ENCODE measurements at places on chromosomes 2 and 18.

- DNase-seq: no peak
Measured at GRCh38 chr2:233853353-233853752, 982 bp downstream of the HJURP start.

GRCh38 chr2:57990118-57990725, 56.4 kb upstream of the VRK2 start:
- DNase-seq: no peak

DNA sequence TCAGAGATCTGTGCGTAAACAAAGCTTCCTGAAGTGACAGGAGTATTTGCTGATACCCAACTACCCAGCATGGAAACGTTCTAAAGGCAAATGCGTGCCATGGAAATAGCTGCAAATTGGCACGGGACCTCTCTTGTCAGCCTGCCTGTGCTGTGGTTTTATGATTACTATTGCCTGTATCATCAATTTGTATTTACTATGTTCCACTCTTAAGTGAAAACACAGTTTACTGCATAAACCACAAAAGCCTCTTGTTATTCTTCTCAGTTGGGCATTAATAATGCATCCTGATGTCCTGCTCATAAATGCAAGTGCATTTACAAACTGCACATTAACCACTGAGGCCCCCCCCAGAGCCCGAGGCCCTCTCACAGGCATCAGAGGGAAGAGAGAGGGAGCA, 196.6 kb upstream of the SLC35G4 start:
- DNase-seq: no peak

DNA sequence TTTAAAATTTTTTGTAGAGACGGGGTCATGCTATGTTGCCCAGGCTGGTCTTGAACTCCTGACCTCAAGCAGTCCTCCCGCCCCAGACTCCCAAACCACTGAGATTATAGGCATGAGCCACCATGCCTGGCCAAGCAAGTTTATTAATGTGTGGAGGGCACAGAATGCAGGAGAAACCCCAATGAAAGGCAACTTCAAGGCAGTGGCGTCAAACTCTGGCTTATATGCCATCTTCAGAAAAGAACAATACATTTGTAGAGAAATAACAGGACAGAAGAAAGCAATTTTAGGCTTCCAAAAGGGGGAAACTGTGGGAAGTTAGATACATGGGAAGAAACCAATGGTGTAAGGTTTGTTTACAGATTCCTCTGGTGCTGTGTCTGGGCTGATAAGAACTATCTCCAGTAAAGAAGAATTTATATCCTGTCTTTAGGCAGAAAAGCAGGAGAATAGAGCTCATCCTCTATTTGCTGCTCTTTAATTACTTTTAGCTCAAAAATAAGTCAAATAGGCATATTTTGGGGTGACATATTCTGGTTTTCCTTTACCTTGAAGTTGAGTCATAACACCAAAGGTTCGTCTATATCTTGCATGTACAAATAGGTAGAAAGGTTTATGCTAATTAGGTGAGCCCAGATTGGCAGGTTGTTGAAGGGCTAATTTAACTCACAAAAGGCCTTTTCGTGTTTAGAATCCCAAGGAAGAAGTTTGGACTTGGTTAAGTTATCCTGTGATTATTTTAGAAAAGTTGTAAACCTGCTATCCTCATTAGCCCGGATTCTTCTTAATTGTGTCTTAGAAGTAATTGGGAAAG, 26.0 kb upstream of the TMEM214 start:
- no peak for DNase-seq

GRCh38 chr2:134372141-134372540, 118.3 kb downstream of the MGAT5 start:
- DNase-seq: no peak

DNA sequence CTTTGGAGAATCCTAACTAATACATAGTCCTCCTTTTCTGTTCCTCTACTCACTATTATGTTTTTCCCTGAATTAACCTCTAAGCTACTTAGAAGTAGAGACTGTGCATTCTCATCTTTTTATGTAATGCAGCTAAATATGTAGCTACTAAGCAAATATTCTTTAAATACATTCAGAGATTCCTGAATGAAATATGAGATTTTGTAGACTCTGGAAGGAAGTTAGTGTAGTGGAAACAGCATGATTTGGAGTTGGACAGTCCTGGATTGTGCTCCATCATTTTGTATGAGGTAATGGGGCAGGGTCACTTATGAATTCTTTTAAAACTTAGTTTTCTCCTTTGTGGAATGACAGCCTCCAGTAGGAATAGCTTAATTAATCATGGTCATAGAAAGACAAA, 24.7 kb upstream of the NT5C1B start:
- no peak for DNase-seq

- no peak for DNase-seq
Measured at GRCh38 chr2:190320696-190321095, 1.1 kb upstream of the HIBCH start.

DNA sequence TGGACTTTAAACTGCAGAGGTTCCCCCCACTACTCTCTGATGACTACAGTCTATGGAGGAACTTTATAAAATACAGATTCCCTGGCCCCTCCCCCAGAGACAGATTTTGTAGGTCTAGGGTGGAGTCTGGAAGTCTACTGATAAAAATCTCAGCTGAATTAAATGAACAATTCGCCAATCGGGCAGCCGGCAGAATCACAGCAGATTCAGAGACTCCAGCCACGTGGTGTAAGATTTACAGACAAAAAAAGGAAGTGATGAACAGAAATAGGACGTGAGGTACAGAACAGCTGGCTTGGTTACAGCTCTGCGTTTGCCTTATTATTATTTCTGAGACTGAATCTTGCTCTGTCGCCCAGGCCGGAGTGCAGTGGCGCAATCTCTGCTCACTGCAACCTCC, 21.4 kb upstream of the MTA3 start:
- DNase-seq: no peak

DNA sequence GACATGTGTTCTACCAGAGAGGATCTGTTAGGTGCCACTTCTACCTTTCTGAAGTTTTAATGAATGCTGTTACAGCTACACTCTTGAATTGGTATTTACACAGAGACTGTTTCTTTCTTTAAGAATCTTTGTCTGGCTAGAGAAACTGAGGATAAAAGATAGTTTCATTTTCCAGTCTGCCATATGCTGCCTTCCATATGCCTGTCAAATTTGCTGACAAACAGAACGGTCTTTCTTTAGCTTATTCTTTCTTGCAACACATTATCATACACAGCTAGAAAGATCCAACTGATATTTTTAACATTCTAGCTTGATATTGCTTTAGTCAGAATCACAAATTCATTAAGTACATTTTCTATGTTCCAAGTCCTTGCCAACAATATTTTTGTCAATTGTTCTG, 409.8 kb upstream of the CELF4 start:
- no peak for DNase-seq

- peak; percentile 53 for DNase-seq
Measured at GRCh38 chr2:29010946-29011345, 29.8 kb downstream of the TOGARAM2 start.

GRCh38 chr18:59742325-59743111, 45.3 kb upstream of the CCBE1 start:
- no peak for DNase-seq

DNA sequence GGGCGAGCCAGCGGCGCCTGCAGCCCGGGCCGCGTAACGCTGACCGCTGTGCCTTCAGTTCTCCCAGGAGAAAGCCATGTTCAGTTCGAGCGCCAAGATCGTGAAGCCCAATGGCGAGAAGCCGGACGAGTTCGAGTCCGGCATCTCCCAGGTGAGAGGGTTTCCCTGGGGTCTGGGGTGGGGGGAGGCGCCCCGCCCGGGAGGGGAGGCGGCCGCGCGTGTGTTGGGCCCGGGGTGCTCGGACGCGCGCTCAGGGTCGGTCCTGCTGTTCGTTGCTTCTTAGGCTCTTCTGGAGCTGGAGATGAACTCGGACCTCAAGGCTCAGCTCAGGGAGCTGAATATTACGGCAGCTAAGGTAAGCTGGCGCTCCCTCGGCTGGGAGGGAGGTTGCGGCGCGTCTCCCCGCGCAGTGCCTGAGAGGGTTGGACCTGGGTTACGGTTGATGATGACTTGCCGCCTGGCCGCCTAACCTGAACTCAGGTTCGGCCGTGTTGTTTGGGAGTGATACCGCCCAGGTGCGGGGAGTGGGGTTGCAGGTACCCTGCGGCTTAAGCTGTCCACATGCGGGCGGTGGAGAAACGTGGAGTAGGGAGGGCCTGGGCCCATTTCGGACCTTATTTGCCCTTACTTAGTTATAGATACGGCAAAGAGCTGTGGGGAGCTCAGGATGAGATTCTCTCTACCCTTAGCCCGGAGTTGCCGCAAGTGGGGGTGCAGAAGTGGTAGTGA, 638 bp downstream of the RPS7 start:
- no peak for DNase-seq

- no peak for DNase-seq
Measured at GRCh38 chr18:47777626-47778025, 152.8 kb downstream of the SMAD2 start.
